ENCODE measurements at places on chromosomes 5 and 9.

DNA sequence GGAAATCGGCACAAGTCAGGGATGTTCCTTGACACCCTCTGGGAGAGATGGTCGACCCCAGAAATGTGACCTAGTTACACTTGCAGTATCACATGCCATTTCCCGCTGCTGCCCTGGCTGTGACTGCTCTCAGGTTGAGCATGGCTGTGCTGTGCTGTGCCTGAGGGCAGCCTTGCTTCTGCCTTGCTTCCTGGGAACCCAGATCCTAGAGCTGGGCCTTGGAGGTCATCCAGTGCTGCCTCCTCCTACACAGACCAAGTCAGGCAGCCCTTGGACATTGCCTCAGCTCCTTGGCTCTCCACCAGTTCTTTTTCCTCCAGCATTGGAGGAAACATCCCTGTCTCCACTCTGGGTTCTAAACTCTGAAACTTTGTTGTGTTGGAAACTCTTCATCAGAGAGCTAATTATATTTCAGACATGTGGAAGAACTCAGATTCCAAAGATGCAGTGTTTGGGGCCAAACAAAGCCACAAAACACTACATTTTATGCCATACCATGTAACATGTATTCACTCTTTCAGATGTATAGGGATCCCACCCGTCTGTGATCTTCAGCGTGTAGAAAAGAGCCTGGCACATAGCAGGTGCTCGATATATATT lies 6.1 kb downstream of the MAMDC2 start:
- DNase-seq, result no peak

GRCh38 chr9:73042155-73042554 lies 89.3 kb upstream of the ALDH1A1 start:
- DNase-seq, result no peak

DNA sequence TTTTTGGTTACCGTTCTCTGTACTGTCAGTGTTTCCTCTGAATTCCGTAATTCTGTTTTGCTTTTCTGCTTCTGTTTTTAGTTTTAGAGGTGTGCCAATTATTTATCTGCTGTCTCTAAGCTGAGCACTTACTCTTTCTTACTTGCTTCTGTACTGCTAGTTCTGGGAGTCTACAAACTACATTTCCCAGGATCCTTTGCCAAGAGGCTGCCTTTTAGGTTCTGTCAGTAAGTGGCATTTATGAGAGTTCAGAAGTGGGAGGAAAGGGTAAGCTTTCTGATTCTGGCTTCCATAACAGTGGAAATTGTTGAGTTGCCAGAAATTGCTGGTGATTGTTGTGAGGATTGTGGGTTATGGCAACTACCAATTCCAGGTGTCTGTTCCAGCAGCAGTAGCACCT lies 102.4 kb downstream of the OSTF1 start:
- DNase-seq, result no peak

- no peak for DNase-seq
Measured at GRCh38 chr5:91175708-91176107, 207.4 kb downstream of the ARRDC3 start.

GRCh38 chr5:44048276-44048984 lies 340.8 kb downstream of the FGF10 start:
- DNase-seq, result no peak

DNA sequence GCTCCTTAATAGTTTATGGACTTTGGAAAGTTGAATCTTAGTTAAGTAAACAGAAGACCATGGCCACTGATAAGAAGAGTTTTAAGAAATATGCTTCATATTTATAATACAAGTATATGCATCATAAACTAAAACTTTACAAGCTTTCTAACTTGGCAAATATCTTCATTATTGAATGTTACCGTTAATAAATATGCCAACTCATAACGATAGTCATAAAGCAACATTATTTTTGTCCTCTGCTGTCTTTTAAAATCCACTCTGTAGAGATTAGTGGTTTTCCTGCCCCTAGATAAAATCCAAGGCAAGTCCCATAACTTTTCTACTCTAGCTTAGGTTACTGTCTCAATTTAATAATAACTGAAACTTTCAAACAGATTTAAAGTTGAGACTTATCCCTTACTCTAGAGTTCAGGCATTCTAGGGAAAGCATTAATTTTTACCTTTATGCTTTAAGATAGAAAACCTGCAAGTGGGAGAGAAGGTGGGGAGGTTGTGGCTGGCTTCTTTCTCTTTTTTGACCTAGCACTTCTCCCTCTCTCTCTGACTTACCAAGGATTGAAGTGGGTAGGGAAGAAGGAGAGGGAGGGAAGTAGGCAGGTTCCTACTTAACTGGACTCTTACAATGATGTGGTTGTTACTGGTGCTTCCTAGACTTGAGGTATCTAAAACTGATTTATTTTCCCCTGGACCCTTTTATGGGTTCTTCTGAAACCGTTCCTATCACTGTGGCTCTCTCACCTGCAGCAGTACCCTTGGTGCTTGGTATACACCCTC lies 29.6 kb downstream of the RNF145 start:
- no peak for DNase-seq

DNA sequence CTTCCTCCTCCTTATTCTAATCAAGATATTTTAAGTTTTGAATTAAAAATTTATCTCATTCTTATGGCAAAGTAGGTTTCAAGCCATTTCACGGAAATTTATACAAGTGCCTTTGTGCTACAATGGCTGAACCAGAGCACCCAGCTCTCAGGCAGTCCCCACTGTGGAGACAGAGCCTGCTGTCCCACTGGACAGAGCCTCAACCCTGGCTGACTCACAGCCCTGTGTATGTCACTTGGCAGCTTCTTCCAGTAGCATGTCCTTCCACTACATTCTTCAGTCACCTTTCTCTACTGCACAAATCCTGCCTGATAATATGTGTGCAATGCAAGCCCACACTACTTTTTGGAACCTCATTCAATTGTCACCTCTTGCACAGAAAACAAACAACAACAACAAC lies 253.1 kb downstream of the PDE4D start:
- DNase-seq, result no peak

DNA sequence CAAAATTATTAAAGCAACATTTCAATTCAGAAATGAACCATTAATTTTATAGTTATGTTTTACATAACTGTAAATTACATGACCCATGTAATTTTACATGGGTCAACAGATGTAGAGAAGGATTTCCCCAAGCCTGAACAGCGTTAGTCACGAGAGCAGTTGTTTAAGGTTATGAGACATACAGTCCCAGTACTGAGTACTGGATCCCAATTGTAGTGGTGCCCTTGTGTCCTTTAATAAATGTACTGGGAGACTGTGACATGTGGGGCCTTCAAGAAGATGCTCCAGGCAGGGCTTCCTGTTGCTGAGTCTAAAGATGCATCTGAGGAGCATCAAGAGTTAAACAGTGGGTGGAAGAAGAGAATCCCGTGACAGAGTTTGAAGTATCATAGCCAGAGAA lies 125.5 kb upstream of the ZNF462 start:
- DNase-seq, result no peak

GRCh38 chr9:1170918-1171317 lies 120.8 kb downstream of the DMRT2 start:
- no peak for DNase-seq

DNA sequence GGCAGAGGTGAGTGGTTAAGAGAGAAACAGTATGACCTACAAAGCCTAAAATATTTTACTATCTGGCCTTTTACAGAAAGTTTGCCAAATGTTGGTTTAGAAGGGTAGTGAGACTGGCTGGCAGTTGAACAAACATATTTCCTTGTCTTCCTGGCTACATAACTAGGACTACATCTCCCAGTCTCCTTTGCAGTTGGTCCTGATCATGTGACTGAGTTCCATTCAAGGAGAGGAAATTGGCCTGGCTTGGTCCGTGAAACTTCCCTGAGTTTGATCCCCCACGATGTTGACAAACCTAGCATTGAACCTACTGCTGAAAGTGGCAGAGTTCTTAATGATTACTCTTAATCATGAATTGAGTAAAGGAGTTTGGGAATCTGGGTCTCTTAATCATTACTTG lies 280.8 kb downstream of the SLIT3 start:
- no peak for DNase-seq

DNA sequence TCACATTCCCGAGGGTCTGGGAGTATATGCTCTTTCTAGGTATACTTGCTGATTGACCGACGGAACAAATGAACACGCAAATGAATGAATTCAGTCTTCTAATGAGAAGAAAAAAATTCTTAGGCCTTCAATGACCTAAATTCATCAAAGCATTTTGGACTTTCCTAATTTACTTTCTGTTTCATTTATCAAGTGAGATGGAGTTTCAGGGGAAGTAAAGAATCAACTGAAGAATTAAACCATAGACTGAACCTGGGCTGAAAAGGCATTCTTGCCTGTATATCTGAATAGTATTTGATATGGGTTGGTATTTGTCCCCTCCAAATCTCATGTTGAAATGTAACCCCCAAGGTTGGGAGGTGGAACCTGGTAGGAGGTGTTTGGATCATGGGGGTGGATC lies 64.1 kb downstream of the ZFAND5 start:
- DNase-seq, result no peak

- no peak for DNase-seq
Measured at GRCh38 chr9:80615964-80616363, 1044.2 kb downstream of the TLE4 start.

DNA sequence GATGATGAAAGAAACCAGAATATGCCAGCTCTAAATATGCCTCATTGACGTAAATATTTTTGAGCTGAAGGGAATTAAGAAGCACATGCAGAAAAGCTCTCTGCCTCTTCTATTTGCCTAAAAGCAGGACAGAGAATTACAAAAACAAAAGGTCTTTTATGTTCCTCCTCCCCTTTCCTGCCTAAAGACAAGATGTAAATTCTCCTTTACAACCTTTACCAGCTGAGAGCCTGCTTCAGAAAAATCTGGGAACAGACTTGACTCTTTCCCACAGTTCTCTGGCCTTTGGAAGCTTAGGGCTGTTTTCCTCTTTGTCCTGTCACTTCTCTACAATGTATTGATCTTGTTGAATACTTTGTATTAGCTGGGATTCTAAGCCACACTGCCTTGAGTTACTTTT lies 199.7 kb downstream of the TMC1 start:
- DNase-seq, result no peak

GRCh38 chr5:95358848-95359247 lies 32.3 kb upstream of the FAM81B start:
- no peak for DNase-seq

DNA sequence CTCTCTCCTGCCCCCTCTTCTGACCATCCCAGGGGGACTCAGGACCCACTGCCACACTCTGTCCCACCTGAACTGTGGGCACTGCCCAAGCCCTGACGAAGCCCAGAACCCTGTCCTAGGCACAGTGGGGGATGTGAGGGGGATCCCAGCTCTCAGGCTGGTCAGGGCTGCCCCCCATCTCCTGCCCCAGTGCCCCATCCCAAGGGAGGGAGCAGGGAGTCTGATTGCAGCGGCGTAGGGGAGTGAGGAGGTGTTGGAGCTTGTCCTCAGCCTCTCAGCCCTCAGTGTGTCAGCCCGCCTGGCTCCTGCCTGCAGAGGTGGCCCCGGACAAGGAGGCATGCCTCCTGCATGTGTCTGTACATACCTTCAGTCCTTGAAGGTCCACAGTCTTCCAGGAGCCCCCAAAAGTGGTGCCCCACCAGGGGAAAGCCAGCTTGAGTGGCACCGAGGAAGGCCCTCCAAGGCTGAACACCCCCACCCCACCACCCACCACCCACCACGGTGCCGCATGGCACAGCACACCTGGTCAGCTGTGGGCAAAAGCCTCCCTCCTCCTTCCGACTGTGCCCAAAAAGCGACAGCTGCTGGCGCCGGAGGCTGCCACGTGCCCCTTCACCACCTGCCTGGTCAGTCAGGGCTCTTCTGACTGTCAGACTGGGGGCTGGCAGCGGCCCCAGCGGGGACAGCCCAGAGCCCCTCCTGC lies 930 bp downstream of the SARDH start:
- peak; percentile 94 for DNase-seq

DNA sequence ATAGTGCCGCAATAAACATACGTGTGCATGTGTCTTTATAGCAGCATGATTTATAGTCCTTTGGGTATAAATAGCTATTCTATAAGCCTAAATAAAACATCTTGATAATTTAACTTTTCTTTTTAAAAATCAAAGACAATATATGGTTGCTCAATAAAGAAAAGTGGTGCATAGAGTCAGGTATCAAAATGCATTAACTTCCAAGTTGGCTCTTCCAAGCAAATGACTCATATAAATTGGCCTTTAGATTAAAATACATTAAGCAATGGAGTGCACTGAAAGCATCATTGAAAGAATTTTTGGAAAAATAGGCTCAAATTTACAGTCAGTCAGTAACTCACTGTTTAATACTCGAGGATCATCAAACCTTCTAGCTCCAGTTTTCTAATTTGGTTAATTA lies 106.6 kb downstream of the PLCXD3 start:
- DNase-seq, result no peak

DNA sequence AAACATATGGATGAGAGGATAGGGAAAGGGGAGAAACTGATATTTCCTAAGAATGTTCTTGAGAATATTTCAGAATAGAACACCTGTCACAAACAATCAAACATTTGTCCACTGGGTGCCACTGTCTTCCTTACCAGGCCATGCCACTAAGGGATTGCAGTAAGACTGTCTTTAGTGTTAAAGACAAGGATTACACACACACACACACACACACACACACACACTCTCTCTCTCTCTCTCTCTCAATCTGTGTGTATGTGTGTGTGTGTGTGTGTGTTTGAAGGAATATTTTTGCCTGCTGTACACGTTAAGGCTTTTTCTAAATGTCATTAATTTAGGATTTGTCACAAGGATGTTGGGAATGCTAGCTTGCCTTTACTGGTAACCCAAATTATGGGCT lies 54.4 kb downstream of the CCDC192 start:
- no peak for DNase-seq

DNA sequence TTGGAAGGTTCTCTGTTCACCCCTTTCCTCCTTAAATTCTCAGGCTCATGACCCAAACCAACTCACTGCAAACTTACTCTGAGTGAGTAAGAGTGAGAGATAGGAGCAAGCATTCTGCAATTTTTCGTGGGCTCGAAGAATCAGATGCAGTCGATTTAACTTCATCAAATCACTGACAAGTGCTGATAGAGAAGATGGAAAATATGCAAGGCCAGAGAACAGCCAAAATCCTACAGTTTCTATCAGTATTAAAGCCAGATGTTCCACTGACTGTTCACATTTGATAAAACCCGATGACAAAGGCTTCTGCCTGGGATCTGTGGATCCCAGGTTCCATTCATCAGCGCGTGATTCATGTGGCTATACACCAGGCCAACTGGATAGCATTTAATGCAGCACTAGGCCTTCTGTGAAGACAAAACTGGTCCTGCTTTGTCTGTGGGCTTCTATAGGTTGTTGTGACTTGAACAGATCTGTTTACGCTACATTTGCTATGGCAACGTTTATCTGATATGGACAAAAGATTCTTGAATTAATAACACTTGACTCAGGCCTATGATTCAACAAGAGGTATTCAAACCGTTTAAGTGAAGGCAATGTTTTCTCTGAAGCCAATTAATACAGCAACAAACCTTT lies 251.2 kb downstream of the NFIB start:
- DNase-seq, result no peak

DNA sequence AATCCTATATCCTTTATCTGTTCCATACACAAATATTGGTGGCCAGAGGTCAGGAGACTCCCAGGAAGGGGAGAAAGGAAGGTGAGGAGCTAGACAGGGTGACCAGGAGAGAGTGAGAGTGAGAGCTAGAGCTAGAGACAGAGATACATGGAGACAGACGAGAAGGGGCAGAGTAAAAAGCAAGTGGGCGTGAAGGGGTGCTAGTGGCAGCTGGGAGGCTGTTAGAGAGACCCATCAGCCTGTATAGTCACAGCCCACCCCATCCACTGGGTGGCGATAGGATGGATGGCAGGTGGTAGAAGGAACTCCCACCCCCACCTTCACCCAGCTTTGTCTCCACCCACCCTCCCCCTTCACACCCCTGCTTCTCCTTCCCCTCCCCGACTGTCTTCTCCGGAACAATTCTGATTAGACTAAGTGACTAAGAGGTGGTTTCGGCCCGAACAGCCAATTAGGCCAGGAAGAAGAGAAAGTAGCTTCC lies 32.8 kb downstream of the PCDH1 start:
- no peak for DNase-seq
